Uterus (tissue), 4 donors: ENCODE measurements at places on chromosomes 13 and 19.

- peak overlapping the region; percentile 0 for H3K27ac ChIP-seq
- H3K4me1 ChIP-seq = peaks cover 9% of the 10 kb centered on the region
- no peak overlapping the region for H3K4me3 ChIP-seq
- no peaks in the 10 kb centered on the region for H3K27me3 ChIP-seq
- no peaks in the 10 kb centered on the region for H3K36me3 ChIP-seq
These were observed 3.0 kb upstream of the PRKD2 start for GRCh38 chr19:46719629-46720502.

DNA sequence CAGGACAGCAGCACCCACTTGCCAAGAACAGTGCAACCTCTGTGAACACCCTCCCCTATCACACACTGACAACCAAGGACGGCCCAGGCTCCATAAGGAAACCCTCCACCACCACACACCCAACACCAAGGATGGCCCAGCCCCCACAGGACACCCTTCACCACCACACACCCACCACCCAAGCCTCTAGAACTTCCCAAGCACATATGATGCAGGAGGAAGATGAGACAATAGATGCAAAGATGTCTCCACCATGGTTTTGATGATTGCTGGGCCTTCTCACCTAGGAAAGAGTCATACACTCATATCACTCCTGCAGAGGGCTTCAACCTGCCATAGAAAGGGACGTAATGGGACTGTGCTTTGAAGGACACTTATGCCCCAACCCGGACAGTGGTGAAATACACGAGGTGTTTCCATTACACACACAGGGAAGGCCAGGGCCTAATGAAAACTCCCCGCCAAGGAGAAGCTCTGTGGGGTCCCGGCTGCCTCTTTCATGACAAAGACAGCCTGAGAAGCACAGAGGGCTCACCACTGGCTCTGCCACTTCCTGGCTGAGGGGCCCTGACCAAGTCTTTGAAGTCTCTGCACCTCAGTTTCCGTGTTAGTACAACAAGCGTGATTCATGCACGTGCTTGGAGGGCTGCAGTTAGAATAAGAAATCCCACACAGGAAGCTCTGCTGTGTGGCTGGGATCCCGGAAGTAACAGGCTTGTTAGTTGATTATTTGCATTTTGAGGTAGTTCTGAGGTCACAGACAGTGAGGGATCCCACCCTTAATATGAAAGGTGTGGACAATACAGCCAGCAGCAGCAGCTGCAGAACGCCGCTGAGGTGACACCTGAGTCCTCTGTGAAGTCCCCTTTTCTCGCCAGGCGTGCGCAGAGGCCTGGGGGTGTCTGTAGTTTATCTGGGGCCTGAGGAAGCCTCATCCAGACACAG is 61.9 kb upstream of the ATP12A start:
- H3K27me3 ChIP-seq = no peaks in the 10 kb centered on the region
- no peak overlapping the region for H3K4me3 ChIP-seq
- no peaks in the 10 kb centered on the region for H3K4me1 ChIP-seq
- H3K36me3 ChIP-seq = no peaks in the 10 kb centered on the region

DNA sequence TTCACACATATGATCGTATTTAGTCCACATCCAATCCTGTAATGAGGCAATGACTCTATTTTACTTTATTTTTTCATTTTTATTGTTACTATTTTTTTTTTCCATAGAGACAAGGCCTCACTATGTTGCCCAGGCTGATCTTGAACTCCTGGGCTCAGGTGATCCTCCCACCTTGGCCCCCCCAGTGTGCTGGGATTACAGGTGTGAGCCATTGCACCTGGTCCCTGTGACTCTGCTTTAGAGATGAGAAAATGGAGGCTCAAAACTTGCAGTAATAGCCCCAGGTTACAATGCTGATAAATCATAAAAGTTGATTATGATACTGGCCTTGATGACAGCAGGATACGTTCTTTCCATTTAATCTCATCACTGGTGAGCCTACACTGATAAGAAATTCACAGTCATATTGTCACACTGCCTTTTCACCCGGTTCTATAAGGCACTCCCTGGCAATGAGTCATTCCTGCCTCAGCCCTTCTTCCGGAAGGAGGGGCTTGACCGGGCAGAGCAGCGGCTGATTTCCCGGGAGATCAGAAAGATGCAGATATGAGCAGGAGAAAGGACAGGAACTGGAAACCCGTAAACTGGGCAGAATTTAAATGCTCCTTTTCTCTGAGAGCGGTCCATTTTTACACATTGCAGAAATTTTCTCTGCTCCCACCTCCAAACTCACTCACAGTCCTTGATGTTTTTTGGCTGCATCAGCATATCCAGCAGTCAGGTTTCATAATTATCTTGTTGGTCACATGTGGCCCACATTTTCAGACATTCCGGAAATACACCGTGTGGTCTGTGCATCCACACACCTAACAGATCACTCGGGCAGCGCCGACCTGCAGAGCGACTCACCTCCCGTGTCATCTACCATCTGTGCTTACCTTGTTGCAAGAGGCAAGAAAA is 616.4 kb downstream of the EFNB2 start:
- H3K4me3 ChIP-seq = no peak overlapping the region
- no peak overlapping the region for H3K27ac ChIP-seq
- no peaks in the 10 kb centered on the region for H3K4me1 ChIP-seq
- H3K27me3 ChIP-seq = no peaks in the 10 kb centered on the region
- H3K36me3 ChIP-seq = no peaks in the 10 kb centered on the region

DNA sequence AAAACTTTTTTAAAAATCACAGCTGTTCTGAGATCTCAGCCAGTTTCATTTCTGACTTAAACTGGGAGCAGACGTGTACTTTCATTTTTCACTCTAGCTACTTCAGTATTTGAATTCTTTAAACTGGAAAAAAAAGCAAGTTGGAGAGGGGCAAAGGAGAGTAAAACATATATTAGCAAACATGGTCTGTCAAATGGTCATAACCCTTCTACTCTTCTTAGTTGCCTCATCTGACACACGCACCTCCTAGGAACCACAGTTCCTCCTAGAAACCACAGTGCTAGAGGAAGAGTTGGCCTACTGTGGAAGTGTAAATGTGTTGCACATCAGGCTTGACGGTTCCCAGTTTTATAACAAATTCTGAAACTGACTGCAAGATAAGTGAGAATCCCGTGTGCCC is 47.2 kb downstream of the TM9SF2 start:
- DNase-seq = no peak
- H3K27me3 ChIP-seq = no peaks in the 10 kb centered on the region
- no peaks in the 10 kb centered on the region for H3K4me1 ChIP-seq
- no peak overlapping the region for H3K27ac ChIP-seq

DNA sequence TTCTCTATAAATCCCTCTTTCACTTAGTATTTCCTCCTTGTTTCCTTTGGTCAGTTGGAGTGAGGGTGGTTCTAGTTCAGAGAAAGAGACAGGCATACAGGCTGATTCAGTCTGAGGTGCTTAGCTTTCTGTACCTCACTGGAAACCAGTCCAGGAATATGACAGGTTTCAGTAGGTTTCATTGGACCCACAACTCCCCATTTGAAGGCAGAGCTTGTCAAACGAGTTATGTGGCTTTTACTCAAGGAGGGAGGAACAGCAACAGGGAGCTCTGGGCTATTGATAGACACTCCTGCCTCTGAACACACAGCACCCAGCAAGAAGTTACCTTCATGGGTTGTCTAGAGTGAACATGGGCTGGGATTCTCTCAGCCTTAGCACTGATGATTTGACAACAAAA is 14.5 kb downstream of the ACTN4 start:
- H3K4me1 ChIP-seq = peaks cover 41% of the 10 kb centered on the region
- no peaks in the 10 kb centered on the region for H3K36me3 ChIP-seq
- H3K27ac ChIP-seq = peak overlapping the region; percentile 98
- DNase-seq = no peak
- no peak overlapping the region for H3K4me3 ChIP-seq
- H3K27me3 ChIP-seq = no peaks in the 10 kb centered on the region
